PC-3 (cell line): ENCODE measurements at places on chromosomes 2 and 18.

DNA sequence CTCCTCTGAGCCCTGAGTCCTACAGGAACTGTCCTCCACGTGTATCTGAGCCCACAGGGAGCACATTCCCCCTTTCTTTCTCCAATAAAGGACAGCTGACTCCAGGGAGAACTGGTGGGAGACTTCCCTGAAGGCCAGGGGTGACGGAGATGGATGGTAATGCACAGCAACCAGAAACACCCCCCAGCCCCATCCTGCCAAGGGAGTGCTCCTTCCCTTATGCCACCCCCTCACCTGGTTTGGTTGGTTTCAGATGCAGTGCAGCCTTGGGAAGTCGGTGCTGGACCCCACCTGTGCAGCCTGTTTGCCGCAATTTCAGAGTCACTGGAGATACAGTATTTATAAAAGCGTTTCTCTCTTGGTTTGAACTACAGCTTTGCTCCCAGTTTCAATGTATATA is 24.0 kb downstream of the GPR55 start:
- DNase-seq = no peak

DNA sequence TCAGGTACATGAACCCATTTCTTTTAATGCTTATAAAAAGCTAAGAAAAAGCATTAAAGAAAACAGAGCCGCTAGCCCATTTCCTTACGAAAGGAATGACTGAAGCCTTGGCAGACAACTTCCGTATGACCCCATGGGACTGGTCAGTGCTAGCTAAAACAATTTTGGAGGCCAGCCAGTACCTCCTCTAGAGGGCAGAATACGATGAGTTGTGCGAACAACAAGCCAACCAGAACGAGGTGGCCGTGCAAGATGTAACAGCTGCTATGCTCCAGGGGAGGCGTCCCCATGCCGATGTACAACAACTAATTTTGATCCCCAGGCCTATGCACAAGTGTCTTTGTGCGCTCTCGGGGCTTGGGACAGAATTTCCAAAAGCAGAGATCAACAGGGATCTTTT is 16.7 kb downstream of the MAP3K2 start:
- no peak for DNase-seq

DNA sequence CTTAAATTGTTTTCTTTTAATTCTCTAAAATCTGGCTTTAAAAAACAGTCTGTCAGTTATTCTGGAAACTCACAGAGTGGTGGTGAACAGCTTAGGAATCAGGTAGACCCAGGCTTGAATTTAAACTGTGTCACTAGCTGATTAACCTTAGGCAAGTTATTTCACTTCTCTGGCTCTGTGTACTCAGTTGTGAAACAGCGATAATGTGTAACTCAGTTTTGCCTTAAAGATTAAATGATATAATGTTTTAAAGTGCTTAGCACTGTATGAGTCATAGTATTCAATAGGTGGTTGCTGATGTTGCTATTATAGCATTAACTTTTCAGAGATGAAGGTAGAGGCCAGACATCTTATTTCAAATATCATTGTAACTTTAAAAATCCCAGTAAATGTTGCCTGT is 40.7 kb downstream of the PKP4 start:
- DNase-seq = peak; percentile 78

GRCh38 chr2:71478806-71479205 is 25.4 kb downstream of the DYSF start:
- DNase-seq = no peak

GRCh38 chr2:199784512-199784911 is 66.5 kb downstream of the FTCDNL1 start:
- no peak for DNase-seq

GRCh38 chr2:140454717-140455116 is 1674.5 kb upstream of the NXPH2 start:
- peak; percentile 78 for DNase-seq

DNA sequence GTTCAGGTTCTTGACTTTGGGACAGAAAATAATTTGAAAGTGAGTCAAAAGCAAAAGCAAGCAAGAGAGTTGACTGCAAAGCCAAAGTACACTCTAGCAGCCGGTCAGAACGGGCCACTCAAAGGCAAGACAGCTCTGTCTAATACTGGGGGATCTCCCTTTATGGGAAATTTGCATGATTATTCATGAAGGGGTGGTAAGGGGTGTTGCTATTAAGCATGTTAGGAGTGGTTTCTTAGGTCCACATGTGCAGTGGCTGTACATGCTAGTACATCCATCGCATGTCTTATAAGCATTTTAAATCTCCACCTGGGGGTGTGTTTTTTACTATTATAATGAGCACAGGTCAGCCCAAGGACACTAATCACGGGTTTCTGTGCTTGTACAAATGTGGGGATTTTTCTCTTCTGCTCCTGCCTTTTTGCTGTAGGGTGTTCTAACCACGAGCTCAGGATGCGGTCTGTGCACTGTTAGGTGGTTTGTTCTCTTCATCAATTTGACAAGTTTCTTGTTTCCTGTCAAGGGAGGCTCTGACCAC is 60.2 kb upstream of the SPP2 start:
- no peak for DNase-seq

GRCh38 chr2:166118180-166118579 is 9.6 kb downstream of the SCN1A start:
- DNase-seq = no peak

- DNase-seq = no peak
Measured at GRCh38 chr18:67682516-67682915, 166.0 kb upstream of the DSEL start.

DNA sequence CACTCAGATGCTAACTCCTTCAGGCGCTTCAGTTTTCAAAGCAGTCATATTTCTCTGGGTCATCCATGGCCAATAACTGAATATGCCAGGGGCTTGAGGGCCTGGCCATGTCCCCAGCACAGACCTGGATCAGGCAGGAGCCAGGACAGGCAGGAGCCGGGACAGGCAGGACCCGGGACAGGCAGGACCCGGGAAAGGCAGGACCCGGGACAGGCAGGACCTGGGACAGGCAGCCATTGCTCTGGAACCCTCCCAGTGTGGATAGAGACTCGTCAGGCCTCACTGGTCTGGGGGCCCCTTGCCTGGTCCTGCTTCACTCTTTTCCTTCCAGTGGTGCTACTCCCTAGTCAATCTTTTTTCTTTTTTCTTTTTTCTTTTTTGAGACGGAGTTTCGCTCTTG is 117.5 kb upstream of the TEX51 start:
- no peak for DNase-seq

- DNase-seq = no peak
Measured at GRCh38 chr18:11176481-11176881, 27.1 kb upstream of the PIEZO2 start.

GRCh38 chr2:138727956-138728355 is 52.2 kb downstream of the NXPH2 start:
- DNase-seq = peak; percentile 9

DNA sequence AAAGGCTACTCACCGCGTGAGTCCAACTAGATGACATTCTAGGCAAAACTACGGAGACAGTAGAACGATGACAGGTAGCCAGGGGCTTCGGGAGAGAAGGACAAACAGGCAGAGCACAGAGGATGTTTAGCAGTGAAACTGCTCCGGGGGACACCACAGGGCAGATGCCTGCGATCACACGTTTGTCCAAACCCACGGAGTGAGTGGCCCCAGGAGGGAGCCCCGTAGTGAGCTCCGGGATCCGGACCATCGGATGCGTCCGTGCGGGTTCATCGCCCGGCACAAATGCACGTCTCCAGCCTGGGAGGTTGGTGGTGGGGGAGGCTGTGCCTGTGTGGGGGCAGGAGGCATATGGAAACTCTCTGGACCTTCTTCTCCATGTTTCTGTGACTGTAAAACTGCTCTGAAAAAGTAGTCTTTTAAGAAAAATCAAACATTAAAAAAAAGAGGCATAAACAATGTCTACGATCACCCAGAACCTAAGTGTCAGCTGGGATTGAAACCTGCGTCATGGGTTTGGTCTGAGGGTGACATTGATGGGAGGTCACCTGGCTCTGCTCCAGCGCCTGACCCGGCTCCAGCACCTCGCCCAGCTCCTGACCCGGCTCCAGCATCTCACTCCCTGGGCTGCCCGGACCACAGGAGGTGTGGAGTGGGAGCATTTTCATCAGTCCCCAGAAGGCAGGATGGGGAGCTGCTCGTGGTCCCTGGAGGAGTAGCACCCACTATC is 83.0 kb upstream of the CTDP1 start:
- no peak for DNase-seq

- DNase-seq = peak; percentile 80
Measured at GRCh38 chr2:26144953-26145680, 27.8 kb upstream of the GAREM2 start.

- no peak for DNase-seq
Measured at GRCh38 chr18:46891742-46892214, 25.5 kb downstream of the PIAS2 start.

DNA sequence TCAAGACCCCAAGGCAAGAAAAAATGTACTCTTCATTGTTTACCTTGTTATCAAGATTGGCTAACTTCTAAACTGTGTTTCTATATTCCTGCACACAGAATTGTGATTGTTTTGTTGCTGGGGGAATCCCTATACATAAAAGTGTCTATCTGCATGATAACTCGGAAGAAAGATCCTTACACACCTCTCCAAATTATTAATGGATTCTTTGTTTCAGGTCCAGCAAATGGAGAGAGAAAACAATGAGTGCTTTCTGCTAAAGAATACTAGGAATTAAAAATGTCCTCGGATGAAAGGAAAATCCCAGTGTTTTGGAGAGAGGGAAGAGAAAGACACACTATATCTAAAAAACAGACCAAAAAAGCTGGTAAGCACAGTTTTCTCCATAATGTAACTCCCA is 6.2 kb upstream of the DAPL1 start:
- DNase-seq = no peak

- no peak for DNase-seq
Measured at GRCh38 chr2:60091266-60091665, 462.2 kb downstream of the BCL11A start.

GRCh38 chr2:218648787-218649100 is 10.7 kb downstream of the ZNF142 start:
- DNase-seq = no peak

GRCh38 chr2:239225871-239226561 is 174.8 kb downstream of the HDAC4 start:
- no peak for DNase-seq
